Temporal lobe (tissue), 4 donors: ENCODE measurements at places on chromosomes 6 and 20. TPM values are rescaled to one million over a fixed set of nuclear protein-coding genes. Genes with fewer than 3 reads are reported as not detected.

Gene PHACTR3
- total RNA-seq, result 31.0 TPM

Gene FILIP1
- total RNA-seq, result 1.5 TPM

Gene SLC22A16
- total RNA-seq, result 0.49 TPM

Gene ADGB
- 0.25 TPM for total RNA-seq

Gene ZSCAN31
- total RNA-seq, result 9.6 TPM

Gene KIF6
- total RNA-seq, result 0.98 TPM

Gene TMEM200A
- total RNA-seq, result 16.5 TPM

Gene EEF1A1
- total RNA-seq, result 10,681 TPM

Gene KIF25
- 0.25 TPM for total RNA-seq

Gene MYLK4
- total RNA-seq, result 0.49 TPM

Gene THBS2
- 11.3 TPM for total RNA-seq

Gene RAD21L1
- under 0.01 TPM for total RNA-seq
